ENCODE measurements at places on chromosomes 6 and 20. TPM values are rescaled to one million over a fixed set of nuclear protein-coding genes. Genes with fewer than 3 reads are reported as not detected.
A peak's percentile ranks its signal among the peaks of the same experiment; 100 is the strongest.

- peaks cover 24% of the 10 kb centered on the region for H3K4me1 ChIP-seq
- no peaks in the 10 kb centered on the region for H3K27me3 ChIP-seq
- H3K36me3 ChIP-seq = peaks cover 24% of the 10 kb centered on the region
- DNase-seq = no peak
These were observed 39.6 kb downstream of the CTNNBL1 start for GRCh38 chr20:37733416-37733815.

GRCh38 chr6:146472918-146473317, 70.7 kb upstream of the RAB32 start:
- H3K27me3 ChIP-seq = peaks cover 21% of the 10 kb centered on the region
- no peak for DNase-seq
- H3K4me3 ChIP-seq = no peak overlapping the region

- H3K27me3 ChIP-seq = no peaks in the 10 kb centered on the region
- peaks cover 43% of the 10 kb centered on the region for H3K4me1 ChIP-seq
- H3K27ac ChIP-seq = peak overlapping the region; percentile 80
- H3K36me3 ChIP-seq = no peaks in the 10 kb centered on the region
- H3K4me3 ChIP-seq = no peak overlapping the region
These were observed 198.0 kb downstream of the BACH2 start for GRCh38 chr6:90098627-90099026.

Gene RBBP8NL
- not detected for total RNA-seq

GRCh38 chr6:37696841-37697662, 631 bp downstream of the MDGA1 start:
- H3K27ac ChIP-seq = no peak overlapping the region
- H3K36me3 ChIP-seq = no peaks in the 10 kb centered on the region
- no peaks in the 10 kb centered on the region for H3K27me3 ChIP-seq
- peaks cover 18% of the 10 kb centered on the region for H3K4me1 ChIP-seq

Measured in chondrocyte (in vitro differentiated cells).